Panc1 (cell line): ENCODE measurements at places on chromosomes 4 and X. TPM values are rescaled to one million over a fixed set of nuclear protein-coding genes. Genes with fewer than 3 reads are reported as not detected.

GRCh38 chrX:71131510-71131909 is 13.1 kb downstream of the MED12 start:
- H3K4me1 ChIP-seq = no peaks in the 10 kb centered on the region
- no peak overlapping the region for H3K27ac ChIP-seq
- H3K36me3 ChIP-seq = no peaks in the 10 kb centered on the region; the same call in none of the 2 replicates
- no peaks in the 10 kb centered on the region for H3K27me3 ChIP-seq
- no peak overlapping the region for H3K4me3 ChIP-seq

TMEM271 gene
- total RNA-seq = not detected

HOPX gene
- total RNA-seq = not detected

TMEM255A gene
- 0.31 TPM for total RNA-seq

GPR50 gene
- total RNA-seq = 0.26 TPM

DNA sequence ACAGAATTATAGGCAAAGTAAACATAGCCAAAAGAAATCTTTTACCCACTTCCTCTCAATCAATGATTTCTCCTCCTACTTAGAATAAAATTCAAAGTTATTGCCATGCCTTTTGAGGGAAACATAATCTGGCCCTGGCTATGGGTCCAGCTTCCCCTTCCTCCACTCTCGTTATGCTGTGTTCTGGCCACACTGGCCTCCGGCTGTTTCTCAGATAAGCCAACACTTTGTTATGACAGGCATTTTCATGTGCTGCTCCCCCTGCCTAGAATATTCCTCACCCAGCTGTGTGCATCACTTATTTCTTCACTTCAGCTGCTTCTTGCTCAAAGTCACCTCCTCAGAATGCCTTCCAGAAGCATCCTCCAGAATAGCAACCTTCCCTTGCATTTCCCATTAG is 386.6 kb upstream of the AADAT start:
- no peak overlapping the region for H3K27ac ChIP-seq
- no peak overlapping the region for H3K4me3 ChIP-seq
- H3K36me3 ChIP-seq = no peaks in the 10 kb centered on the region
- H3K4me1 ChIP-seq = no peaks in the 10 kb centered on the region
- H3K27me3 ChIP-seq = no peaks in the 10 kb centered on the region
